ENCODE measurements at places on chromosomes 1 and 21.

DNA sequence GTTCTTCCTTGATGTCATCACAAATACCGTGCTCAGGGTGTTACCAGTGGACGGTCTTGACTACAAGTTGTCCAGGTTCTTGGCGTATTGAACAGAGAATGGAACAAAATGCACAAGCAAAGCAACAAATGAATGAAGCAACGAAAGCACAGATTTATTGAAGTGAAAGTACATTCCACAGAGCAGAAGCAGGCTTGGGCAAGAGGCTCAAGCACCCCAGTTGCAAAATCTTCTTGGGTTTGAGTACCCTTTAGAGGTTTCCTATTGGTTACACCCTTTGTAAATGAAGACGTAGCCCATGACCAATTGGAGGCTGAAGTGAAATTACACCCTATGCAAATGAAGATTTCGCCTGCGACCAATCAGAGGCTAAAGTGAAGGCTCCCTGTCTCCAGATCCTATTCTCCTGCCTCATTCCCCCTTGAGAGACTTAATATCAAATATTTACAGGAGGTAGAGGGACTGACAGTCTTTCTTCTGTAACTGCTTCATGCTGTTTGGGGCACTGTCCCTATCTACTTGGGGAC is 38.3 kb downstream of the YY1AP1 start:
- no peak for DNase-seq

GRCh38 chr1:11881749-11882441 is 23.1 kb upstream of the NPPB start:
- peak; percentile 55 for DNase-seq

DNA sequence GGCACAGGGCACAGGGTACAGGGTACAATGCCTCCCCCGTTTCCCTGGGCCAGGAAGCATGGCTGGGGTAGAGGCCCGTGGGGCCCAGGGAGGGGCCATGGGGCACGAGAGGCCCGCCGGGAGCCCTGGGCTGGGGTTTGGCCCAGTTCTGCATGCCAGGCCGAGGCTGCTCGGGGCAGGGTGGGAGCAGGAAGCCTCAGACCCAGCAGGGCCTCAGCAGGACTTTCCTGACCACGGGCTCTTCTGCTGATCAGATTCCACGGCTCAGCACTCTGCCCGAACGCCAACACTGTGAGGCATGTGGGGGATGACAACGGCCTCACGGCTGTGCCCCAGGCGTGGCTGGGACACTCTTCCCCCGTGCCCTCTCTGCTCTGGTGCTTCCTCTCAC is 104.3 kb downstream of the NPHP4 start:
- no peak for DNase-seq

GRCh38 chr1:17245816-17246325 is 3.0 kb upstream of the PADI3 start:
- DNase-seq: no peak

DNA sequence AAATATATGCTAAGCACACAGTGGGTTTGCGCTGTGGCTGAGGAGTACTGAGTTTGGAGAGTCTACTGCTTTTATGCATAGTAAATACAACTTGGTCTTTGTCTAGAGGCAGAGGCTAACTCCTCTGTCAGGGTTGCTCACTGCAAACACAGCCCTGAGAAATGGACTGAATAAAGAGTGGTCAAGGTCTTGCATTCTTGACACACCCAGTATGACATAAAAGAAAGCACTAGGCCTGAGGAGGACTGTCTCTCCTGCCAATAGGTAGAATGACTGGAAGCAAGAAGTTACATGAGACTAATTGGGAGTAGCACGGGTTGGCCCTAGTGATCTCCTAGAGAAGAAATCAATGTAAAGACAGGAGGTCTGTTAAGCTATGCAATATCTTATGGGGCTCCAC is 367.2 kb upstream of the B3GALT2 start:
- no peak for DNase-seq

DNA sequence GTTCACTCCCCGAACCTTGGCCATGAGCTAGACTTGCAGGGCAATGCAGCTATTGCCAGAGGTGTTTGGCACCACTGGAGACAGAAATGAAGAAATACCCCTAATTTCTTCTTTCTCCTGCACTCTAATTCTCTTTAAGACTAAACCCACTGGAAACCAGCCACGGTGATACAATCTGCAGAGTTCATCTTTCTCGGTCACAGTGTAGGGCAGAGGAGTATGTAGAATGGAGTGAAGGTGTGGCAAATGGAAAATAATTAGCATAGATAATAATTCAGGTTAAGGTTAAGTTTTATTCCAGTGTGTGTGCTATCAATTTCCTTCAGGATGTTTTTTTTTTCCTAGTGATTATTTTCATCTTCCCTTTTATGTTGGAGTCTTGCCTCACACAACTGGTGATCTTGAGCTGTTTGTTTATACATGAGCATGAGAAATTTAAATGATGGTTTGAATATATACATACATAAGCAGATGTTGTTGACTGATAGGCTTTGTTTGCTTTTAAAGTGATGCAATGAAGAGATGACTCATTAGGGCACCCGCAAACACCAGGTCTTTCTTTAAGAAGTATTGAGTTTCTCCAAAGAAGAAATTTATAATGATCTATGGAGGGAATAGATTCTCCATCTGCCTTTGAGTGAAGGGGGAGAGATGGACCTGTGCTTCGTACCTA is 81.9 kb downstream of the SPATA17 start:
- no peak for DNase-seq

- no peak for DNase-seq
Observed at GRCh38 chr1:117210831-117211261, at the start of gene VTCN1. VTCN1 (minus strand) TSS chr1:117210927; CDS start chr1:117210855, 72 bp downstream.

DNA sequence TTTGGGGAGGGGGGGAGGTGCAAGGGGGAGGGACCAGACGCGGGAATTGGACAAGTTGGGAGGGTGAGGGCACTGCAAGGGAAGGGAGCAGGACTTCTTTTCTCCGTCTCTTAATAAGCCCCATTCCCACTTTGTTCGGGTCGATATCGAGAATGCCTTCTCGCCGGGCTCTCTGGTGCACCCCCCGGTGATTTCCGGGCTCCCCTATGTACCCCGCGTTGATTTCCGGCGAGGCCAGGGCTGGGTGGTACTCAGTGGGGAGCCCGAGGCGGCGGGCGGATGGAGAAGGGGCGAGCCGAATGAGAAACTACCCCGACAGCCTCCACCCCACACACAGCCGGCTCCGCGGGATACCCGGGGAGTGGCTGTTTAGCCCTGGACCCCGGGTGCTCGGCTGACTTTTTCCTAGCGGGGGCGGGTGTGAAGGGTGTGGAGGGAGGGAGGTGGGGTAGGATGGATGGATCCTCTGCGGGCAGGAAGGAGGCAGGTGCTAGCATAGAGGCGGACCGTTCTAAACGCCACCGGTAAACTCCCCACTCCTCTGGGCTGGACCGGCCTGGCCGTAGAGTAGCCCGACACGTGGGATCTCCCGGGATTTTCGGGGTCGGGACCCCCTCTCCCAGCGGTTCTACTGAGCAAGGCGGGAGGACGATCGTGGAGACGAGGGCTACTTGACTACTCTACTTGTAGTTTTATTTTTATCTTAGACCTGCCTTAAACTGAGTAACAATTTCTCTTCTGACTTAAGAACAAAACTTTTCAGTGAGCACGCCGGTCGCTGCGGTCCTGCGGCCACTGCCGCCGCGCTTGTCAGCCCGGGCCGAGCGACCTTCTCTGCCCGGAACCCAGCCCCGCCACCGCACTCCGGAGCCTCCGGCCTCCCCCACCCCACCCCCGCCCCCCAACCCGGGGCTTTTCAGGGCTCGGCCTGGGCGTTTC is 1.0 kb downstream of the RNF220 start:
- DNase-seq: no peak

DNA sequence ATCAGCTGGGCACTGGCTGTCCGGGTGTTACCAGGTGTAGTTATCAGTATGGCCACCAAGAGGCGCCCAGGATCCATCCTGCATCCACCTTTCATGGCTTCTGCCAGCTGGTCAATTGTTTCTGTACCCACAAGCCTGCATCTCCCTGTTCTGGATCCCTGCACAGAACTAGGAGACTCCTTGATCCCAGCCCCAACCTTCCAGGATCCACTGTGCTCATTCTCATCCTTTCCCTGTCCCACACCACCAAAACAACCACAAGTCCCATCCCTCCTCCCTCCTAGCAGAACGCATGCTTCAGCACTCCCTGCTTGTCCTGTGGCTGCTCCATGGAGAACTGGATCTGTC is 27.2 kb upstream of the FOXE3 start:
- peak; percentile 27 for DNase-seq

- DNase-seq: no peak
Observed at GRCh38 chr21:26112975-26113374, 57.6 kb downstream of the APP start.

DNA sequence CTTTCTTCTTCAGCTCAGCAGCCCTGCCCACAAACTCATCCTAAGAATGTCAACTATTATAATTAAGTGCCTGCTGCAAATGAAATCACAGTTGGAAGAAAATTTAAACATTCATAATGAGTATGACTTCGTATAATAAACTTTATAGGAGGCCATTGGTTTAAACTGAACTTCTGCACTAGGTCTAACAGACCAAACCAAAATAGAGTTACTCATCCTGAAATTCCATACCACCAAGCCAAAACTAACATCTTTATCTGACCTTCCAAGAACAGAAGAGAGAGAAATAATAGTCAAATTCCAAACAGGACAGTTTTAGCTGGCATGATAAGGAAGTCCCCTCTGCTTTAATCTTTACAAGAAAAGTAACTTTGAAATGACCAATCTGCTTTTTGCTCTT is 472.4 kb upstream of the PRMT6 start:
- DNase-seq: no peak

DNA sequence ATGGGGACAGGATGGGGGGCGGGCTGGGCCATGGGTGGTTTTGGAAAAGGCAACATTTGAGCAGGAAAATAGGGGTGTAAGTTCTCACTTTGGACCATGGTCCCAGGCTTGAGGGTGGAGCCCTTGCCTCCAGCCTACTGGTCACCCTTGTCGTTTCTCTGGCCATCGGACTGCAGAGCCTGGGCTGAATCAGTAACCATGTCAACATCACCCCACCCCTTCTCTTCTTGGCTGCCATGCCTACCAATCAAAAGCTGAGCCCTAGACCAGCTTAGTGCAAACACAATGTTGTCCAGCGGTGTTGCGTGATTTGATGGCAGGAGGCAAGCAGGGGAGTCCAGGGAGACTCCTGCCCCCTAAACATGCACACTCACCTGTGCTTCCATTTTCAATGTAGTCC is 231.0 kb upstream of the KAZN start:
- DNase-seq: no peak

- no peak for DNase-seq
Observed at GRCh38 chr1:106846656-106847055, 209.8 kb upstream of the PRMT6 start.

DNA sequence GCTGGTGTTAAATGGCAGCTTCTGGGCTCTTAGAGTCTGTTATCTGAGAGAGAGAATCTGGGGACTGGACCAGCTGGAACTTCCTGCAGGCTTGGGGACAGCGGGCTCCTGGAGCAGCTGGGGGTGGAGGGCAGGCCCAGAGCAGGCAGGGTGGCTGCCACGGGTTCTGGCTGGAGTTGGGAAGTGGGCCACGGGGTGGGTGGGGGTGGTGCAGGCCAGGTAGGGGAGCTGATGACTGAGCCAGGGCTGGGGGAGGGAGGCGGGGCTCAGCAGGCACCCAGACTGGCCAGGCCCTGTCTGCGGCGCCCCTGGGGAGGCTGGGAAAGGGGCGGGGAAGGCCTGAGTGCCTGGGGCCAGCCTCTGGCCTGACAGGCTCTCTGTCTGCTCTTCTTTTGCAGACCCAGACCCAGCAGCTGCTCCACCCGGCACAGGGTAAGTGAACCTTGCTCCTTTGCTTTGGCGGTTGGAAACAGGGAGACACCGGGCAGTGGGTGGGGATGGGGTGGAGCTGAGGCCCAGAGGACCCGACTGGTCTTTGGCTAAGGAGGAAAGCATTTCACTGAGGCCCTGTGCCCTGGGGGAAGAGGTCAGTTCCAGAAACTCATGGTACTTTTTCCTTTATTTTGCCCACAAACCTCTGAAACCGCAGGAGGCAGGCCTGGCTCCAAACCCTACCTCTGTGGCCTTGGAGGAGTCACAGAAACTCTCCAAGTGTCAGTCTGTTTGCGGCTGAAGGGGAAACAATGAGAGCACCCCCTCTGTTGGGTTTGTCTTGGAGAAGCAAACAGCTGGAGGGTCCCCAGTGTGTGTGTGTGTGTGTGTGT is 48.8 kb downstream of the ARHGEF10L start:
- DNase-seq: no peak

DNA sequence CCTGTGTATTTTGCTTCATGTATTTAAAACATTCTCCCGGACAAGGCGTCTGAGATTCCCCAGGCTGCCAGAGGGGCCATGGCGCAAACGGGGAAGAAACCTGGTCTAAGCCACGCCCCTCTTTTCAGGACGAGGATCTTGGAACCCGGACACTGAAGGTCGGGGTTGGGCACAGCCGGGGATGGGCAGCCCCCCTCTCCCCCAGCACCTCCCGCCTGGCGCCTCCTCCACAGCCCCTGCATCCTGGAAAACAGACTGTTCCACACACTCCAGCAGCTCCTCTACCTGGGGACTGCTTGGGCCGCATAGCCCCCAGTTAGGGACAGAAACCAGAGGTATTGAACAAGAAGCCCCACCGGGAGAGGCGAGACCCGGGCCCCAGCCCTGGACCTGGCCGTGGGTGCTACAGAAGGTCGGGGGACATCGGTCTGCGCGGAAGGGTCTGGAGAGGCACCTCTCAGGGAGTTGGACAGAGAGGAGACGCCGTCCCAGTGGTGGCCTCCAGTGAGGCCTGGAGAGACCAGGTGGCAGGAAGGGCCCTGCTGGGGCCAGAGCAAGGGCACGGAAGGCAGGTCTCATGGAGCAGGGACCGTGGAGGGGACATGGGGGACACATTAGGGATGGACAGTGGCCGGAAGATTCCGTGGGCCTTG is 5.4 kb downstream of the TP73 start:
- DNase-seq: no peak

DNA sequence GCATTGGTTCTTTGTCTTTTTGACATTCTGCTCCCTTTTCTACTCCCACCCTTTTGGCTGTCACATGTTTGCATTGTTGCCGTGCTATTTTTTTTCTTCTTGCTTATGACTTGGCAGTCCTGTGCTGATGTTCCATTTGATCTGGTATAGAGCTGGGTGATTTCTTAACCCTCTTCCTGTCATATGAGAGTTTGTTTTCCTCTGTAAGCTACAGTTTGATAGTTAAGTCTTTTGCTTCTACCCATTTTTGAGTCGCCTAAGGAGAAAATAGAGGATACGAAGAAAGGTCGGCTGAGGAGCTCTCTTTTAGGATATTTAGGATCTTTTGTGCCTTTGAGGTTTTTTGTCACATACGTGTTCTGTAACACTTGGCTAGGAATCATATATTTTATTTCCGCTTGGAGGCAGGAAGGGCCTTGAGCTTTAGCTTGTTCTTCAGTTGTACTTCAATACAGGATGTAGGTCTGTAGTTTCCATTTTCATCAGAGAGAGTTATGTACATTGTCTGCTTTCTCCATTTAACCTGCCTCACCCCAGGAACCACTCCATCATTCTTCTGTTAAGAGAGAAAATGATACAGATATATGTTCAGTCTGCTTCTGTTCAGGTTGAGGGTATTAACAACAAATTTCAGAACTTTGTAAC is 150.7 kb downstream of the BACH1 start:
- DNase-seq: no peak

- no peak for DNase-seq
Observed at GRCh38 chr1:243421784-243422183, 165.9 kb downstream of the SDCCAG8 start.

- DNase-seq: no peak
Observed at GRCh38 chr1:8752411-8752810, 65.0 kb downstream of the RERE start.

GRCh38 chr1:17542645-17543044 is 3.1 kb downstream of the ARHGEF10L start:
- no peak for DNase-seq

All from hematopoietic multipotent progenitor cell treated with erythropoietin and hydrocortisone succinate and interleukin-3 and kit ligand, for 15 days (in vitro differentiated cells).